ENCODE measurements at places on chromosomes 4 and X.

GRCh38 chr4:538542-539142 lies 37.5 kb downstream of the TMEM271 start:
- no peak for DNase-seq

GRCh38 chr4:118077767-118078105 lies 43.5 kb downstream of the NDST3 start:
- no peak for DNase-seq

GRCh38 chr4:185463541-185463940 lies 8.0 kb downstream of the CCDC110 start:
- DNase-seq = no peak

GRCh38 chr4:155388162-155388561 lies 11.4 kb upstream of the MAP9 start:
- DNase-seq = no peak

GRCh38 chrX:57822818-57823217 lies 87.4 kb downstream of the ZXDA start:
- DNase-seq = no peak

- no peak for DNase-seq
Observed at GRCh38 chr4:67910585-67910905, 26.7 kb upstream of the TMPRSS11D start.

- DNase-seq = no peak
Observed at GRCh38 chr4:147933316-147933715, 201.4 kb downstream of the ARHGAP10 start.

- no peak for DNase-seq
Observed at GRCh38 chr4:23882976-23883531, 6.8 kb downstream of the PPARGC1A start.

DNA sequence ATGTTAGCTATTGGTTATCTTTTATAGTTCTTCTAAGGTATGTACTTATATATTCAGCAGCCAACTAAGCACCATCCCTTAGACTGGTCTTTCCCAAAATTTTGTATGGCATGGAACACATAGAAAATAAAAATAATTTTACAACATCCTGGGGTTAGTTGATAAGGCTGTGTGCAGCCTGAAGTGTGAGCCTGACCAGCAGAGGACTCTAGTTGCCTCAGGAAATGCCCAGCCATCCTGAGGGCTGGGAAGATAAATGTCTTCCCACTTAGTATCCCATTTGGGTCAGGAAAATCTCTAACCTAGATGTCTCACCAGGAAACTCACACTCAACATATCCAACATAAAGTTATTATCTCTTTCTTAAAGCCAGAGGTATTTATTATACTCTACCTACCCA lies 251.4 kb upstream of the POF1B start:
- DNase-seq = no peak

DNA sequence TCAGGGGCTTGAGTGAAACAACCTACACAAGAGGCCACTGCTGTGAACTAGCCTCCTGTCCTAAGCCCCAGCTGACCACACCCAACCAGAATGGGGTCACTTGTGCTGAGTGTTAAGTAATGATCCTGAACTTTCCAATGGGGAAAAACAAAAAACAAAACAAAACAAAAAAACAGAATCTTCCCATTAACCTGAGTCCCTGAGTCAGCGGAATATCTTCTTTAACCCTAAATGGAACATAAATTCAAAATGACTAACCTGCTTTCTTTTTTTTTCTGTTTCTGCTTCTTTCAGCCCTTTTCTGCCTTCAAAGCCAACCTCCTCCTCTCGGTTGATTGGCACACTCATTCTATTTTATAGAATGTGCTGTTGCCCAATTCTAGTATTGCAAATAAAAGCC lies 31.2 kb upstream of the MAGEA8 start:
- no peak for DNase-seq

DNA sequence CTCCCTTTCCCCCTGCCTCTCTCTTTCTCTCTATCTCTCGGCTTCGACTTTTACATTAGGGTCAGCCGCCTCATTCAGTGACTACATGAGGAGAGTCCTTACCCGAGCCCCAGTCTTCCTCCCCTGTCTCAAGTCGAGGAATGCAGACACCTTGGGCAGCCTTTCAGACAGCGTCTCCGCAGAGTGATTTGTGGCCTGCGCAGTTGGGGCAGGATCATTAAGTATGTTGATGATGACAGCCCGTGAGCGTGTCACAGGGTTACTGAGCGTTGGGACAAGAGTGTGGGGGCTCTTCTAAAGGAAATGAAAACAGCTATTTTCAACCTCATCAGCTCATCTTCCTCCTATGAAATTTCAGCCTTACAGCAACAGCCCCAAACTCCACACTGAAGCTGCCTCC lies 312.1 kb upstream of the GATB start:
- DNase-seq = no peak

DNA sequence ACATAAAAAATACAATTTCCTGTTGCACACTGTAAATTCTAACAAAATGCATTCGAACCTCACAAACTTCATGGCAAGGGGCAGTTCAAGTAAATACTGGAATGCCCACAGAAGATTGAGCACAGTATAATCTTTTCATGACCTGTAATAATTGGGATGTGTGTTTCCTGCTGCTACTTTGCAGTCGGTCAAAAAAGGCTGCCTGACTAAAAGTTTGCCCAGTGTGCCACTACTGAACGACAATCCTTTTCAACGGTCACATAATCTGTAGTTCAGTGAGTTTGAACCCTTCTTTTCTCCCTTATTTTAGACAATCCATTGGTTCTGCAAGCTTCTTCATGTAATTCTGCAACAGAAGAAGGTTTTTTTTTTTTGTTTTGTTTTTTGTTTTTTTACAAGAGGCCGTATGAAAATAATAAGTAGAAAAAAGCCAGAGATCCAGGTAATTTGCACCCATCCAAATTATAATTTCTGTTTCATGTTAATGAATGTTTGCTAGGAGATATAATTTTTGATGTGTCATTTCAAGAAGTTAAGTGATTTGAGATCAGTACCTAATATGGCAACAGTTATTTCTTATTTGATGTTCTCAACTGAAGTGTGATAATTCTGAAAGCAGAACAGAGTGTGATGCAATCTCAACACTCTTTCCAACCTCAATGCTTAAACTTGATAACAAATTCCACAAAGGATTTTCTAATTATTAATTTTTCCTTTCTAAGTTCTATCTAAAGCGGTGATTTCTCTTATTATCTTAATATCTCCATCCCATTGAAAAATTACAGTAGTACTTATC lies 237.6 kb downstream of the FSTL5 start:
- no peak for DNase-seq

GRCh38 chr4:25253071-25253445 lies 19.2 kb downstream of the PI4K2B start:
- no peak for DNase-seq

DNA sequence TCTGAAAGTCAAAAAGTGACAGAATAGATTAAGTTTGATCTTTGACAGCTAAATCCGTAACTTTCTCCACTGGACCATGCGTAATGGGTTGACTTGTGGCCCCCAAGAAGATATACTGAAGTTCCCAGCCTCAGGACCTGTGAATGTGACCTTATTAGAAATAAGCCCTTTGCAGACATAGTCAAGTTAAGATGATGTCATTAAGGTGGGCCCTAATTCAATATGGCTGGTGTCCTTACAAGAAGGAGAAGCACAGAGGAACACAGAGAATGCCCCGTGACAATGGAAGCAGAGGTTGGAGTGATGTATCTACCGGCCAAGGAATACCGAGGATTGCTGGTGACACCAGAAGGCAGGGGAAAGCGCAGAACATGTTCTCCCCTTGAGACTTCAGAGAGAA lies 14.4 kb downstream of the ENPP6 start:
- no peak for DNase-seq

DNA sequence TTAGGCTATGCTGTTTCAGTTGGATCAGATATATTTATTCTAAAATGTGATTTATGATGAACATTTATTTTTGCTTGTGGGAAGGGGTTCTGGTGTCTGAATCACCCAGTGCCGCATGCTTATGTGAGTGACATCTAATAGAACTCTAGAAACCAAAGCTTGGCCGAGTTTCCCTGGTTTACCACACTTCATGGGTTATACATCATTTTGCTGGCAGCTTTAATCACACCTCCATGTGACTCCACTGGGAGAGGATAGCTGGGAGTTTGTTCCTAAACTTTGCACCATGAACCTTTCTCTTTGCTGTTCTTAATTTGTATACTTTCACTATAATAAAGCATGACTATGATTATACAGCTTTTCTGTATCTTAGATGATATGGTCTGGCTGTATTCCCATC lies 382.9 kb downstream of the INPP4B start:
- no peak for DNase-seq

DNA sequence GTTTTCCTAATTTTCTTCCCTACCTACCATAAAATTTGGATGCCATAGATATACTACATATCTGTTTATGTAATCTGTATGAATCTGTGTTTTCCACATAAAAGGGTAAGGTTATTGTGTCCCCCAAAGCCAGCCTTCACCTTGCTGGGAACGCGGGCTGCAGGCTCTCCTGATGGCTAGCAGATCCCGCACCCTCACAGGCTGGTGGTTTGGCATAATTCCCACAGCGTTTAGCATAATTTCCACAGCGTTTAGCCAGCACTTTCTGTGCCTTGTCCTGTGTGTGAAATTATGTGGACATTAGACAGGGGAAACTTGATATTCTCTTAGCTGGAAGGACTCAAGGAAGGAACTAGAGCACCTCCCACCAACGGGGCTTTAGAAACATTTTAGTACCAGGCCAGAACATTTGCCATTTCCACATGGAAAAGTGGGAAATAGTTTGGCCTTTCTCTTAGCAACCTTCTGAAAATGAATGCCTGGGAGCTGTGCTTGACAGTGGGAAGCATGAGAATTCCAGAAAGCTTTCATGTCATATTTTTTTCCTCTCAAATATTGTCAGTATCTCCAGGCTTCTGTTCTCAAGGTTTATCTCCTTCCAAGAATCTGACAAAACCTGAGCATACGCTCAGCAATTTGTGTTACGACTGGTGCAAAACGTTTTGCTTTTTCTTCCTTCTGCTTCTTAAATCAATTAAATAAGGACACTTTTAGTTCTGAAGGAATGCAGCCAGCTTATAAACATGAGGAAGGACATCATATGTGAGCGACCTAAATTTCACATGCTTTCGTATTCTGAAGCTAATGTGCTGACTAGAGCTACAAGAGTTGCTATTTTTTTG lies 67.9 kb downstream of the STK32B start:
- DNase-seq = no peak

DNA sequence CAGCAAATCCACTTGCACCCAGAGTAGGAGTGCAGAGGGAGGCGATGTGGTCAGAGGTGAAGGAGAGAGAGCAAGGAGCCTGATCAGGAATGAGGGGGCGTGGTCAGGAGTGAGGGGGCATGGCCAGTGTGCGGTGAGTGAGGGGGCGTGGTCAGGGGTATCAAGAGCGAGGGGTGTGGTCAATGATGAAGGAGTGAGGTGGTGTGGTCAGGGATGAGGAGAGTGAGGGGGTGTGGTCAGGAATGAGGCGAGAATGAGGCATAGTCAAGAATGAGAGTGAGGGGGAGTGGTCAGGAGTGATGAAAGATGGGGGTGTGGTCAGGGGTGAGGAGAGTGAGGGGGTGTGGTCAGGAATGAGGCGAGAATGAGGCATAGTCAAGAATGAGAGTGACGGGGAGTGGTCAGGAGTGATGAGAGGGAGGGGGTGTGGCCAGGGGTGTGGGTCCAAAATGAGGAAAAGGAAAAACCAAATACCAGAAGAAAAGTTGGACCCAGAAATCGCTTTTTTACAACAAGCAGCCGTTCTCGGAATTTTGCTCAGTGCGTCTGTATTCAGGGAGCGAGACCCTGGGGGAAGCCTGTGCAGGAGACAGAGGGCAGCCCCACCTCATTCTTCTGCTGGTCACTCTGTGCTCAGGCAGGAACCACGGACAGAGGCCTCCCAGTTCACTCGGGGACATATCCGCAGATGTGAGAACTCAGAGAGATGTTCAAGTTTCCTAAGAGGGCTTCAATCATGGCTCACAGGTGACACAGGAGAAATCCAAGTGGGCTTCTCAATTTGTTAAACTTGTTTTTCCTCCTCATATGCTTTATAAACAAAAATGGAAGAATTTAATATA lies 47.5 kb downstream of the MAGEA1 start:
- DNase-seq = no peak

- DNase-seq = no peak
Observed at GRCh38 chr4:158863296-158863695, 94.5 kb downstream of the FNIP2 start.

DNA sequence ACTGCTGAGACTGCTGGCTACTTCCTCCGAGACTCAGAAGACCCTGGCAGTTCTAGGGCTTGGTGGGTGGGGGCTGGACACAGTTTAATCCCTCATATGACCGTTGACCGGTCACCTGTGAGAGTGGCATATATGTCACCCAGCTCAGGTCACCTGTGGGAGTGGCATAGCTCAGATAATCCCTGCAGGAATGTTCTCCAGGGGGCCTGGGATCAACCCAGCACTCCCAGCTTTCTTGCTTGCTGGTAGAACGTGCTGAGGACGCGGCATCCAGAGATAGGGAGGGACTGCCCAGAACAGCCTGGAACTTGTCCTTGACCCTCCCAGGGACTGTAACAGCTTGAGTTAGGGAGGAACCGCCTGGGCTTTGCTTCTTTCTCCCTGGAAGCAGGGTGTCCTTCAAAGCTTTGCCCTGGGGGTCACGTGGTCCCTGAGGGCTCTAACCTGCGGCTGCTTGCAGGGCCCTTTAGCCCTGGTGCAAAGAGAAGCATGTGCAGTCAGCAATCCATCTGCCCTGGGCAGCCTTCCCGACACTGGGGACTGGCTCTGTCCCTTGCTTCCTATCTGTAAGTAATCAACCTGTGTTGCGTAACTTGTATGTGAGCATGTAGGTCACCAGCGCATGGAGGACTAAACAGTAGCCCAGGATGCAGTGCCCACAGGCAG lies 55.3 kb downstream of the ZFYVE28 start:
- no peak for DNase-seq

GRCh38 chrX:56284269-56284668 lies 52.1 kb downstream of the KLF8 start:
- DNase-seq = no peak

- no peak for DNase-seq
Observed at GRCh38 chr4:94508806-94509205, 57.1 kb downstream of the PDLIM5 start.

DNA sequence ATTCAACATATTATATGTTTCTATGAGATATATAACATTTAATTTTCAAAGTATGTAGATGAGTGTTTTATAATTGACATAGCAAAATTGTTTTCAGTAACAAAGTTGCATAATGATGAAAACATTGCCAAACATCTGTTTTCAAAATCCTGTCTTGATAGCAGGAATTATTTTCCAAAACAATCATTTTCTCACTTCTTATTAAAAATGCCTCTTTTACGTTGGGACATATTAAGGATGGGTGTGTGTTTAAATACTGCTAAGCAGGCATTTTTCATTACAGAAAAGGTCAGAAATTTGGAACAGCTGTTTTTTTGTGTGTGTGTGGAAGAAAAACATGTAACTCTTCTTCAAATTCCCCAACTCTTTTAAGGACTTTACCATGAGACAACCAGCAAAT lies 452.0 kb downstream of the SPRY1 start:
- DNase-seq = no peak

All from GDM1 (cell line).